ENCODE measurements at places on chromosomes 5 and 9. TPM values are rescaled to one million over a fixed set of nuclear protein-coding genes. Genes with fewer than 3 reads are reported as not detected.

DNA sequence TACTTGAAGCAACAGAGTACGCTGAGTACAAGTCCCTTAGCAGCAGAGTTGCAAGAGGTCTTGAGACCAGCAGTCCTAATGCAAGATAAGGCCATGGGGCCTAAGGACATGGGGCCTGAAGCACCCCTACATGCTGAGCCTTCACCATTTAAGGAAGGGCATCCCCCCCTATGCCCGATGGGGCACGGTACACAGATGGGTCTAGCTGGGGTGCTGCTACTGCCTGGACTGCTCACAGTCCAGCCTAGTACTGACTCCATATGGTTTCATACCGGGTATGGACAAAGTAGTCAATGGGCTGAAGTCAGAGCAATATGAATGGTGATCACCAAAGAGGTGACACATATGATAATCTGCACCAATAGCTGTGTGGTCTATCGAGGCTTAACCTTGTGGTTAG, 178.3 kb downstream of the PDE4D start:
- no peak for DNase-seq

GRCh38 chr9:5949103-5949699, 58.5 kb downstream of the MLANA start:
- DNase-seq, result no peak

DNA sequence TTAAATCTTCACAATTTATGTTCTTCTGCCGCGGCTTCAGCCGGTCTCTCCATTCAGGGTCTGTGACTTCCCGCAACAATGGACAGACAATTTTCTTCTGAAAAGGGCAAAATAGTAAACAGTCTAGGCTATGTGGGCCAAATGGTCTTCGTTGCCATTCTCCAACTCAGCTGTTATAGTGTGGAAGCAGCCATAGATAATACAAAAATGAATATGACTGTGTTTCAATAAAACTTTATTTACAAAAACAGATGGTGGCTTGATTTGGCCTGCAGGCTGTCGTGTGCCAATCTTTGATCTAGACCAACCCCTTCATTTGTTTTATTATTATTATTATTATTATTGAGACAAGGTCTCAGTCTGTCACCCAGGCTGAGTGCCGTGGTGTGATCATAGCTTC, 28.1 kb downstream of the ATOX1 start:
- no peak for DNase-seq

DNA sequence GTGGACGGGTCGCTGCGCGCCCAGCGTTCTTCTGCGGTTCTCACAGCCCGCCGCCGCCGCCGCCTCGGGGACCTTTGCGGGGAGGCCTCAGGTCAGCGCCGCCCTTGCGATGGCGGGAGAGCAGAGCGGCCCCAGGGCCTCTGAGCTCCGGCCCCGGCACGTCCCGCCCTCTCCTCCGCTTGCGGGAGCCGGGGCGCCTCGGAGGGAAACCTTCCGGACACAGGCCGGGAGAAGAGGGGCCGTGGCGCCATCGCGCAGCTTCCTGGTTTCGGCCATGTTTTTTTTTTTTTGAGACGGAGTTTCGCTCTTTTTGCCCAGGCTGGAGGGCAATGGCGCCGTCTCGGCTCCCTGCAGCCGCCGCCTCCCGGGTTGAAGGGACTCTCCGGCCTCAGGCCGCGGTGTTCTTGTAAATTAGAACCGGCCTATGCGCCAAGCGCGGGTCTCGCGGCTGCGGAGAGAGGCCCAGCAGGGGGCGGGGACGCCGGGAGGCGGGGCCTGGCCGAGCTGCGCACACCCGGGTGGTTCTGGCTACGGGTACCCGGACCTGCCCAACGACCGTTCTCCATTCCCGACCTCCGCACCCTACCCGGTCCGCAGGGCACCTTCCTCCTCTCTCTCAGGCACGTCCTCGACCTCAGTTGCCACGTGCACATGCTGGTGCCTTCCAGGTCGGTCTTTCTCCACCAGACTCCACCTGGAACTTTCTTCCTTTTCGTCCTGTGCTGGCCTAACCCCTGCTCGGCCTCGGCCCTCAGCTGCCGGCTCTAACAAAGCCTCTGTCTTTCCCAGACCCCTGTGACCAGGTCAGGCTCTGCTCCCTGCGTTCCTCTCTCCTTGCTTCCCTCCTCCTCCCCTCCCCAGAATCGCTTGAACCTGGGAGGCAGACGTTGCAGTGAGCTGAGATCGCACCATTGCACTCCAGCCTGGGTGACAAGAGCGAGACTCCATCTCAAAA, 28.8 kb upstream of the MGAT1 start:
- DNase-seq, result peak; percentile 88

DNA sequence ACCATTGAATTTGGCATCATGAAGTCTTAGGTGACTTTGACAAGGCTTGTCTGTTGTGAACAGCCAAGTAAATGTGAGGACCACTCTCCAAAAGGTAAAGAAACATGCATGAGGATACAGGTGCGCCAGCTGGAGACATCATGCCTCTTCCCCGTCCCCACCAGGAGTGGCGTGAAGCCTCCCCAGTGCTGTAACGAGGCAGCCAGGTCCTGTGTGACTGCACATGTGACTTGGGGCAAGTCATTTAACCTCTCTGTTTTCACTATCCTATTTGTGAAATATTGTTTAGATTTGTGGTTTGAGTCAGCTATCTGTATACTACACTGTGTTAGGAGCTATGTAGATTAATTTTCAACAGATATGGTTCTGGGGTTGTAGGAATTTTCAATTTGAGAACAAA, 65.0 kb downstream of the DOCK8 start:
- no peak for DNase-seq

- no peak for DNase-seq
Observed at GRCh38 chr9:35871545-35871944, 1.3 kb upstream of the OR13J1 start.

DNA sequence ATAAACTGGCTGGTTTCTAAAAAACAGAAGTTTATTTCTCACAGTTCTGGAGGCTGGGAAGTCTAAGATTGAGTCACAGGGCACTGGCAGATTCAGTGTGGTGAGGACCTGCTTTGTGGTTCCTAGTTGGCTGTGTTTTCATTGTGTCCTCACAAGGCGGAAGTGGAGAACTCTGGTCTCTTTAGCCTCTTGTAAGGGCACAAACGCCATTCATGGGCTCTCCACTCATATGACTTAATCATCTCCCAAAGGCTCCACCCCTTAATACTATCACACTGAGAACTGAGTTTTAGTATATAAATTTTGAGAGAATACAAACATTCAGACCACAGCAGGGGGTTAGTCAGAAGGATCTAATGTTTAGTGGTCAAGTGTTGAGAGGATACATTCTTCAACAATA, 208.2 kb downstream of the SEC61B start:
- DNase-seq, result no peak

- no peak for DNase-seq
Observed at GRCh38 chr5:148768806-148769415, 57.5 kb upstream of the ADRB2 start.

DNA sequence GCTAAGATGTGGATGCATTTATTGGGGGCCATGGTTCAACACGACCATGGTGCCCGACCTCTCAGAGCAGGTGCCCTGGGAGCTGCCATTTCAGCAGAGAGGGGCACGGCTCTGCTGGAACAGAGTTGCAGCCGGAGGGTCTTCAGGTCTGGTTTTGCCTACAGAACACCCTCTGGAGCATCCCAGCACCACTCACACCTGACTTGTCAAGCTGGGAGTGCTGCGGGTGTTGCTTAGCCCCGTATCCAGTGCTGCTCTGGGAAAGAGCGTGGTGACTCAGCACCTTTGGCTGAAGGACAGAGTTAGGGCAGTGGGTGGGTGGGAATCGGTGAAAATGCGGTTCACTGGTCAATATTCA, 36.5 kb upstream of the IRX4 start:
- no peak for DNase-seq

DNA sequence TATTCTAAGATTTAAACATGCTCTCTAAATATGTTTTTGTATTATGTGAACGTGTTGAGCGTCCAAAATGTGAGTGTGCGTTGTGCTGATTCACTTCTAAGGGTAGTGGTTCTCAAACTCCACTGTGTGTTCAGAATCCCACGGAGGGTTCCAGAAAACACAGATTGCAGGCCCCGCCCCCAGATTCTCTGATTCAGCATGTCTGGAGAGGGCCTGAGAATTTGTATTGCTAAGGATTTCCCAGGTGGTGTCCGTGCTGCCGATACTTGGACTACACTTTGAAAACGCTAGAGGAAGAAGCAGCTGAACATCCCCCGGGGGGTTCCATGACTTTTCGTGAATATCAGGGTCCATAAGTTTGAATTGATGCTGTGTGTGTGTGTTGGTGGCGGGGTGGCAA, 1043.2 kb upstream of the WWC1 start:
- DNase-seq, result no peak

GRCh38 chr9:18256568-18256967, 217.4 kb upstream of the ADAMTSL1 start:
- DNase-seq, result no peak

- no peak for DNase-seq
Observed at GRCh38 chr5:32760091-32760509, 49.0 kb downstream of the NPR3 start.

DNA sequence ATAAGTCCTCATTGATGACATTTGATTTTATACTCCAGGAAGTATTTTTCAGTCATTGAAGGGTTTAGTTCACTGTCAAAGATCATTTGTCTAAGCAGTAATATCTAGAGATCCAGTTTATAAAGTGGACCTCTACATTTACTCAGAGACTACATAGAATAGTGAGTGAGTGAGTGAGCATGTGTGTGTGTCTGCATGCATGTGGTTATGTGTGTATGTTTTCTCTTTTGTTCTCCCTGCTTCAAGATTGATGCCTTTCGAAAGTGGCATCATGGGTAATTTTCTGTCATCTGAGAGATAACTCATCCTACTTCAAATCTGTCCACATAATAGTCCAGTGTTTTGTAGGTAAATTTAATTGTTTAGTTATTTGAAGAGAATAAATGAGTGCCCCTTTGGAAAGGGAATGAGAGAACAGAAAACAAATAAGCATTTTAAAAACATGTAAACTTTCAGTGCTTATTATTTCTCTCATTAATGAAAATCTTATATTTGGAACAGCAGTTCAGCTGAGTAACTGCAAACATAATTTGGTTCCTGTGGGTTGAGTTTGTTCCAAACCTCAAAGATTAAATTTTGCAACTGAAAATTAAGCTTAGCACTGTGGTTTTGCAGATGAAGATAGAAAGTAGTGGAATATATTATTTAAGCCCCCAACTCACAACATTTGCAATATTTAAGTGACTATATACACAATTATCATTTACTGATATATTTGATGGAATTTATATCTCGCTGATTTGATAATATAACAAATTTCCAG, 1295.1 kb upstream of the C9orf72 start:
- no peak for DNase-seq

GRCh38 chr9:29160763-29161353, 1587.6 kb upstream of the C9orf72 start:
- no peak for DNase-seq

KCNT1 gene
- total RNA-seq, result not detected

PCDHGC5 gene
- 1.4 TPM for total RNA-seq

ZNG1F gene
- total RNA-seq, result 9.3 TPM

CXCL14 gene
- 104 TPM for total RNA-seq

CHSY3 gene
- 3.0 TPM for total RNA-seq

TRMO gene
- 20.3 TPM for total RNA-seq

RFESD gene
- total RNA-seq, result 2.6 TPM

IFNA21 gene
- not detected for total RNA-seq

CATSPER3 gene
- total RNA-seq, result 1.4 TPM

SCGB3A2 gene
- not detected for total RNA-seq

All from kidney (tissue), 22 donors.